Glutamatergic neuron (in vitro differentiated cells): ENCODE measurements at places on chromosomes 6 and 20. TPM values are rescaled to one million over a fixed set of nuclear protein-coding genes. Genes with fewer than 3 reads are reported as not detected.

The SNAP91 gene
- 52.4 TPM for total RNA-seq

The KHDRBS2 gene
- total RNA-seq = 19.7 TPM

DNA sequence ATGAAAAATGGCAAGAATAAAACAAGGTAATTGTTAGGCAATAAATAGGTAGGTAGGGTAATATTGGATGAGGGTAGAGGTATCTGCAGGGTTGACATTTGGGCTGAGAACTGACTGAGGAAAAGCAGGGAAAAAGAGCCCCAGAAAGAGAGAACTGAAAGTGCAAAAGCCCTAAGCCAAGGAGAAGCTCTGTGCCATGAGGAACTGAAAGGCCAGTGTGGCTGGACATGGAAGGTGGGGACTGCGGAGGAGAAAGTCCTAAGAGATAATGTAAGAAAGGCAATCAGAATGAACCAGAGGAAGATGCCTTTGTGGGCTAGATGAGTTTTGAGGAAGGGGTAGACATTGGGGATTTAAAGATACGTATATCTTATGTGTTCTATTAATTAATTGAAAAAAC, 9.9 kb upstream of the HIVEP2 start:
- no peak for DNase-seq

The RPL10A gene
- 690 TPM for total RNA-seq

DNA sequence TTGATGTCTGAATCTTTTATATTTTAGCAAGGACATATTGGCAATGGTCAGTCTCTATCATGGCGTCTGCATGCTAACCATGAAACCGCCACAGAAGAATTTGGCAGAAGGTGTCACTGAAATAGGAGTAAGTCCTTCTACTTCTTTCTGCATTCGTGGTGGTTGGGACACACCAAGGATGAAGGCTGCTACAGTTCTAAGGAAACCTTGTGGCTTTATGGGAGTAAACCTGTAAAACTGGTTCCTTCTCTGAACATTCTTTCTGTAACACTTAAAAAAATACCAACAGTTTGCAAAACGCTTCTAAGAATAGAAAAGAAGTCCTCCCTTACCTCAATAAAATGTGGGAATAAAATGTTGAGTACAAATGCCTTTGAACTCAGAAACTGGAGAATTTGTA, 195.3 kb downstream of the SLC24A3 start:
- DNase-seq = no peak
